ENCODE measurements at places on chromosomes 1 and 21. TPM values are rescaled to one million over a fixed set of nuclear protein-coding genes. Genes with fewer than 3 reads are reported as not detected.

Gene PHLDA3
- total RNA-seq: 27.7 TPM

Gene UTP25
- total RNA-seq: 7.6 TPM

Gene CAMK1G
- 1.0 TPM for total RNA-seq

Gene AMPD1
- not detected for total RNA-seq

Gene CFAP74
- total RNA-seq: 0.20 TPM

Gene TDRD5
- 1.3 TPM for total RNA-seq

Gene HHIPL2
- not detected for total RNA-seq

Gene HAX1
- total RNA-seq: 73.7 TPM

Gene MFAP2
- total RNA-seq: 188 TPM

Gene ABCG1
- 4.0 TPM for total RNA-seq

Gene OLFML2B
- 8.4 TPM for total RNA-seq

Gene UBIAD1
- total RNA-seq: 23.4 TPM
